Activated naive CD4-positive, alpha-beta T cell treated with anti-CD3 and anti-CD28 coated beads, Interleukin-2, amount 50 U/mL, for 16 hours (primary cell): ENCODE measurements at places on chromosomes 4 and X.

GRCh38 chrX:27797575-27797974, 10.2 kb upstream of the MAGEB10 start:
- DNase-seq = no peak

DNA sequence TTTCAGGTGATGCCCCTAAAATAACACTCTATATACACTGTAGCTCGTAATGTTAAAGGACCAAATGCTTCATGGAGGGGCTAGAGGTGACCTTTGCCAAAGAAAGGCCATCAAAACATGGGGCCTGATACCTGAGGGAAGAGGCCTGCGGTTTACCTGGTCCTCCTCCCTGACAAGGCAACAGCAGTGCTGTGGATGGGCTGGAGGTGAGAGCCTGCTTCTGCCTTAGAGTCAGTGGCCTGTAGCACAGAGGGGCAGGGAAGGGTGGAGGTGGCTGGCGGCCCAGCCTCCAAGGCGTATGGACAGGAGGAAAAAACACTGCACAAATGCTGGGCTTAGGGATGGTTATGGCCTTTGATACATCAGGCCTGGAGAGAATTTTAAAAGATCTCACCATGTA, 137.8 kb upstream of the USP38 start:
- DNase-seq = no peak

DNA sequence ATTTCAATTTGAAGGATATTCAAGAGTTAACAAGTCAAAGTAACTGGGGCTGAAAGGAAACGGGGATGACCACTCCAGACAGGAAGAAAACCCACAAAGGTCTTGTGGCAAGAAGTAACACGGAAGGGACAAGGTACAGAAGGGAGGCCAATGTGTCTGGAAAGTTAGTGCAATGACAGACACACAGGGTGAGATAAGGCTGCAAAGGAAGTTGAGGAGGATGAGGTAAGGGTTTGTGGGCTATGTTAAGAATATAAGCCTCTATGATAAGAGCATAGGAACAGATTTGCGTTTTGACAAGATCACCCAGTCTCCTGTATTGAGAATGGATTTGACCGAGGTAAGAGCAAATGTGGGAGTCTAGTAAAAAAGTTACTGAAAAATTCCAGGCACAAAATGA, 21.9 kb upstream of the EMCN start:
- DNase-seq = no peak

GRCh38 chr4:80263541-80264351, 2.7 kb upstream of the FGF5 start:
- DNase-seq = no peak

GRCh38 chrX:78923198-78924015, 21.8 kb upstream of the P2RY10 start:
- no peak for DNase-seq

- no peak for DNase-seq
Measured at GRCh38 chrX:143455046-143455445, 62.2 kb downstream of the SPANXN3 start.

GRCh38 chr4:140315970-140316369, 57.5 kb upstream of the SCOC start:
- no peak for DNase-seq

DNA sequence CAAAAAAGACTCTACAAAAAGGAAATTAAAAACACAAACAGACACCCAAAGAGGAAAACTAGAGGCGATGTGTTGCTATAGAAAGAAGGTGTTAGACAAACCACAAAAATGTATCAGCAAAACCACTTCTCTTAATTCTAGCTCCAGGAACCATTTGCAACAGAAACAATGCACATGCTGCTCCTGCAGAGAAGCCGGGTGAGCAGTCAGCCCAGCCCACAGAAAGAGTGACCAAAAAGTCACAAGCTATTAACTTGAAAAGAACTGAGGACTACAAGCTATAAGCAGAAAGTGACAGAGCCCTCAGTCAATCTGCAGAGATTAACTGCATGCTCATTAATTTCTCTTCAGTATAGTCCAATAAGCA, 96.2 kb upstream of the KLHL13 start:
- no peak for DNase-seq

DNA sequence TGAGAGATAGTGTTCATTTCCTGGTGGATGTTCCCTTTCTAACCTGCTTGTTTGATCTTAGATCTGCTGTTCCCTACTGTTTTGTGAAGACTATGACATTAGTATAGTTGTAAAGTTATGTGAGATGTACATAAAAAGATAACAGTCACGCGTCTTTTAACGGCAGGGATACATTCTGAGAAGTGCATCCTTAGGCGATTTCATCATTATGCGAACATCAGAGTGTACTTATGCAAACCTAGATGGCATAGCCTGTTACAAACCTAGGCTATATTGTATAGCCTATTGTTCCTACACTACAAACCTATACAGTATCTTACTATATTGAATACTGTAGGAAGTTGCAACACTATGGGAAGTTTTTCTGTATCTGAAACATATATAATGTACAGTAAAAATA, 50.4 kb downstream of the MCUB start:
- no peak for DNase-seq

DNA sequence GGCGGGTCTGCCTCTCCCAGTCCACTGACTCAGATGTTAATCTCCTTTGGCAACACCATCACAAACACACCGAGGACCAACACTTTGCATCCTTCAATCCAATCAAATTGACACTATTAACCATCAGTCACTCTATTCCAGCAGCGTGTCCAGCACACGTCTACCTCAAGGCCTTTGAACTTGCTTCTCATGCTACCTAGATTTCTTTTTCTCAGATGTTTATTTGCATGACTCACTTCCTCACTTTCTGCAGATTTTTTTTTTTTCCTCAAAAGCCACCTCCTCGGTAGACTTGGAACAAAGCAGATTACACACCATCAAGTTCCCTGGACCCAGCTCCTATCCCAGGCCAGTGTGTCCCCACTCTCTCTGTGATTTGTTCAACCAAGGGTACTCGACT, 49.5 kb downstream of the SUPT20HL2 start:
- no peak for DNase-seq

DNA sequence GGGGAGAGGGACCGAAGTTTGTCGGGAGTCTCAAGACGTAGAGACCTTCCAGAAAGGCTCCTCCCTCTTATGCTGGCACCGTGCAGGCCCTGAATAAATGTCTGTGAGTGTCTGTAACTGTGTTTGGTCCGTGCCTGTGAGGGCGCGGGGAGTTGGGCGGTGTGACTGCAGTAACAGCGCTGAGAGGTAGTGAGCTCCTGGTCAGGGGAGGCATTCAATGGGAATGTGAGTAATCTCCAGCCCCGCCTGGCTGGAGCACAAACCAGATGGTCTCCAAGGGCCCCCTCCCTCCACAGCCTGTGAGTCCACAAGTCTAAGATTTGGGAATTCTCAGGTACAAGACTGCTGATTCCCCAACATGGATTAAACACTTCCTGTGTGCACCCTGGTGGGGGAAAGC, 100.0 kb downstream of the HMX1 start:
- DNase-seq = no peak

DNA sequence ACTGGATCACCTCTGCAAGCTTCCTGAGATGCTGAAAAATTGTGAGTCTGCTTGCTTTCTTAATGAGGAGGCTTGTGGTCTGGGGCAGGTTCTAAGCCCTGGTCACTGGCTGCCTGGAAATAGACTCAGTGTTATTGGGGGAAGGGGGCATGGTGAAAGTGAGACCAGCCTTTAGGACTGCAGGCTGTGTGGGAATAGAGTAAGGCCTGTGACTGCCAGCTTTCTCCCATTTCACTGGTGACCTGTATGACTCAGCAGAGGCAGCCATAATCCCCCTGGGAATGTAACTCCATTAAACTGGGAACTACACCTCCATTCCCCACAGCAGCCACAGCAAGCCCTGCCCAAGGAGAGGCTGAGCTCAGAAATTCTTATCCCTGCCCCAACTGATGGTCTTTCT, 55.9 kb upstream of the IL15 start:
- DNase-seq = no peak
